HS-5 (cell line): ENCODE measurements at places on chromosomes 6 and 20.
A peak's percentile ranks its signal among the peaks of the same experiment; 100 is the strongest.

DNA sequence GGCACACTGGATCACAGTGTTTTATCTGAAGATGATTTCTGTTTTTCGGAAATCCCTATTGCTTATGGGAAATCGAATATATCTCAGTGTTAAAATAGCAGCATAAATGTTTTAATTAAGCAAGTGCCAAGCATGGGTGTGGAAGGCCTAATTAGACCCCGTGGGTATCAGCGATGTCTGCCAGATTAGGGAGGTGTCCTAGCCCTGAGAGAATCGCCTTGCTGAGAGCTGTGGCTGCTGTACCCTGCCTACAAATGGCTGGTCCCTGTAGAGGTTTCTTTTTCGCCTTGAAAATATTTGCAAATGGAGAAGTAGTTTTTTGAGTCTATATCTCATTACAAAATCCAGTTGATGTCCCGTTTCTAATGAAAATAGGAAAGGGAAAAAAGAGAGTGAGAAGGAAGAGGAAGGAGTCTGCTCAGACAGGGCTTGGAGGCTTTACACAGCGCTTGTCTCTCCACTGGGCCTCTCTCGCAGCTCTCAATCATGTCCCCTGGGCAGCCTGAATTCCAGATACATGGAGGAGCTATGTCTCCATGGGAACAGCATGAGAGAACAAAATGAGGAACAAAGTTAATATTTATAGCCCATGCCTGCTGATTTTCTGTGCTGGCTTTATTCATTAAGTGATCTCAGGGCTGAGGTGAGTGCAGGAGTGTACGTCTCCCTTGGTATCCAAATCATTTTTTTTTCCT is 35.2 kb upstream of the BCLAF1 start:
- no peak for DNase-seq

DNA sequence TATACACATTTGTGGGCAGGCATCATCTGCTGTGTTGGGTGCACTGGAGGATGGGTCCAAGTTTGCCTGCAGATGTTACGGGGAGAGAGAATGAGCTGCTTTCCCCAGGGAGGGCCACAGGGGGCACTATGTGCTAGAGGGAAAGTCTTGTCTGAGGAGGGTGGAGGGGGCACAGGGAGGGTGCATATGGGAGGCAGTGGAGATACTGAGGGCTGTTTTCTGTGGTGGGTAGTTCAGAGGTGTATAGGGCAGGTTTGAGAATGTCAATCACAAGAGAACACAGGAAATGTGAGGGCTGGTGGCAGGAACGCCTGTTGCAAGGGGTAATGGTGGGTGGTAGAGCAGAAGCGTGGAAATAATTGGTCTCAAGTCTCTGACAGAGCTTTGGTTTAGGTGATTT is 7.7 kb upstream of the PTPRA start:
- DNase-seq = no peak

DNA sequence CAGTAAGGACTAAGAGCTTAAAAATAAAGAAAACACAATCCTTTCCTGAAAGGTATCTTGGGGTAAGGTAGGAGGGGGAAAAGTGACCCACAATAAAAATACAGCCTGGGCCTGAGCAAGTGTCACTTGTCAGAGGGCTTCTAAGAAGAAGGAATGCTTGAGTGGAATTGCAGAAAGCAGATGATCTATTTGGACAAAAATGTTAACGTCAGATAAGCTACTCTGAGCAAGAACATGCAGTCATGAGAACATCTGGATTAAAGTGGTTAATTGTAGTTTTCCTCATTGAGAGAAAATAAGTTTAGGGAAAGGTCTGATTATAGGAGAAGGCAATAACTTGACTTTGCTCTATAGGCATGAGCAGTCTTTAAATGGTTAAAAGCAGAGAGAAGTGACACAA is 581.9 kb downstream of the HTR1B start:
- DNase-seq = peak; percentile 13

- no peak for DNase-seq
Observed at GRCh38 chr6:1716868-1717267, 107.2 kb downstream of the FOXC1 start.

GRCh38 chr6:155936551-155936950 is 480.9 kb upstream of the NOX3 start:
- DNase-seq = no peak

DNA sequence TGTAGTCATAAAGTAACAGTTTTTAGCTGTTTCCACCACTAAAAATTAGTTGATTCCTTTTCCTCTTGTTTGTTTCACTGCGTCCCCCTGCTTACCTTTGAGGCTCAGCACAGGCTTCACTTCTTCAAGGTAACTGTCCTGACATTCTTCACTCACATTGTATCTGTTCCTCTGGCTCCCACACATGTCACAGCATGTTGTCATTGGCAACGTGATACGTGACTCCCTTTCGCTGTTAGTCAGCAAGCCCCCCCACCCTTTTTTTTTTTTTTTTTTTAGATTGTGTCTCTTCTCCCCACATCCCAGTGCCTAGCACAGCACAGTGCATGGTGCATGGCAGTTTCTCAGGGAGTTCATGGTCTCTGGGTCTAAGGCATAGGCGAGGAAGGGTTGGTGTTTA is 13.3 kb downstream of the VAPB start:
- DNase-seq = no peak

DNA sequence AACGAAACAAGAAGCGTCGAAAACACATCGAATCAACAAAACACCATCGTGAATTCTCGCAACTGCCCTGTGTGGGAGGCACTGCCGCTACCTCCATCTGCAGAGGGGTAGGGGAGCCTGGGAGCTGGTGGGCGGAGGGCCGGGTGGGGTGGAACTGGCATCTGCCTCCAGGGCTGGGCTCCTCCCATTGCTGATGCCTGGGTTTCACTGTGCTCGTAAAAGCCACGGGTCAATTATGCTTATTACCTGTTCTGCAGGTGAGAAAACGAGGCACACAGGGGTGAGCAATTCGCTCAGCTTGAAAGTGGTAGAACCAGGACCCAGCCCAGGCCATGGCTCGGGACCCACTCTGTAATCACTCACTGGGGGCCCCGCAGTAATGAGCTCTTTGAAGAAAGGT is 16.5 kb upstream of the SULF2 start:
- no peak for DNase-seq

GRCh38 chr20:63080811-63081210 is 74.0 kb upstream of the BHLHE23 start:
- no peak for DNase-seq

GRCh38 chr6:65135567-65135966 is 571.5 kb downstream of the EYS start:
- no peak for DNase-seq

- DNase-seq = no peak
Observed at GRCh38 chr20:57660181-57660921, 40.1 kb upstream of the ZBP1 start.

DNA sequence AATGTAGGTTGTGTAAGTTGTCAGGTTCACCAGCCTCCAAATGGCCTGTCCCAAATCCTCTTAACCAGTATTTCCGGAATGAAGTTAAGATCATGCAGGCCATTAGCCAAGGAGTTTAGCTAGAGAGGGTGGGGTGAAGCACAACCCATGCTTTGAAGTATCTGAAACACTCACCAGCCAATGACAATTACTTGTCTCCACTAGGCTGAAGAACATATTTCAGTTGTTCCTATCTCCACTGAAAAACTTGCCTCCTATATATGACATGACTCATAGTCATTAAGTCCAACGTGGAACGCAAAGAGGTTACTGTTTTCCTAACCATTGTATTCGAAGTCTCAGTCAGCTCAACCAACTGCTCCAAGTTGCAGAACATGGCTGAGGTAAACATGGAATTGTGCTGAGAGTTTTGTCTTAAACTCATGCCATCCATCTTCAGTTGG is 37.4 kb upstream of the TNFAIP3 start:
- DNase-seq = no peak

DNA sequence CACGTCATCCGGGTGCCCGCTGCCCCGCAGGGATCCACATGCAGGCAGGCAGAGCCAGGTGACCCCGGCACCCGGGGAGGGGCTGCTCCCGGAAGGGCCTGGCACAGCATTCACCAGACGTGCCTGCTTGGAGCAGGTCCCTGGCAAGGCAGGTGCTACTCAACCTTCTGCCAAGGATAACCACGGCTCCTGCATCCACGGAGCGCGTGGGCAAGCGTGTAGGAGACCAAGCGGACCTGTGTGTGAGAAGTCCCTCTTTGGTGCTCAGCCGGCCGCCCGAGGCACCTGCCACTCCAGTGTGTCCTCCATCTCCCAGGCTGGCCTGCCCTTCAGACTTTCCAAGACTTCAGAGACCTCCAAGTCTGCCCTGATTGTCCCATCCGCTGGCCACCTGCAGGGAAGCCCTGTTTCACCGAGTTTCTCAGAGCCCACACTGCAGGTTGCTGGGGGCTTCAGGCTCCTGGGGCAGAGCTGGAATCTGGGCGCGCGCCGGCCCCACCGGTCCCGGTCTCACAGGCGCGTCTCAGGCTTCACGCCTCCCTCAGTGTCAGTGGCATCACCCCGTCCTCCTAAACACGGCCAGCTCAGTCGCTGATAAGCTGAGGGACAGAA is 124.3 kb downstream of the DLL1 start:
- no peak for DNase-seq

GRCh38 chr6:27758491-27758890 is 153.7 kb downstream of the OR2B2 start:
- no peak for DNase-seq

DNA sequence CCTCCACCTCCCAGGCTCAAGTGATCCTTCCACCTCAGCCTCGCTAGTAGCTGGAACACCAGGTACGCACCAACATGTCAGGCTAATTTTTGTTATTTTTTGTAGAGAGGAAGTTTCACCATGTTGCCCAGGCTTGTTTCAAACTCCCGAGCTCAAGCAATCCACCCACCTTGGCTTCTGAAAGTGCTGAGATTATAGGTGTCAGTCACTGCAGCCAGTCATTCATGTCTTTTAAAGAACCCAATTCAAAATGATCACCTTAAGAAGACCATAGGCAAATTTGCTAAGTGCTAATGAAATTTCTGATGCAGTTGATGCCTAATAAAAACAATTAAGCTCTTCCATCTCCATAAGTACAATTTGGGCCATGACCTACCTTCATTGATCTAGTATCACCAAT is 2.6 kb upstream of the VNN2 start:
- no peak for DNase-seq

GRCh38 chr6:54244430-54244829 is 63.8 kb upstream of the TINAG start:
- DNase-seq = no peak

- DNase-seq = peak; percentile 72
Observed at GRCh38 chr6:27687154-27688013, 214.5 kb upstream of the ZNF184 start.

DNA sequence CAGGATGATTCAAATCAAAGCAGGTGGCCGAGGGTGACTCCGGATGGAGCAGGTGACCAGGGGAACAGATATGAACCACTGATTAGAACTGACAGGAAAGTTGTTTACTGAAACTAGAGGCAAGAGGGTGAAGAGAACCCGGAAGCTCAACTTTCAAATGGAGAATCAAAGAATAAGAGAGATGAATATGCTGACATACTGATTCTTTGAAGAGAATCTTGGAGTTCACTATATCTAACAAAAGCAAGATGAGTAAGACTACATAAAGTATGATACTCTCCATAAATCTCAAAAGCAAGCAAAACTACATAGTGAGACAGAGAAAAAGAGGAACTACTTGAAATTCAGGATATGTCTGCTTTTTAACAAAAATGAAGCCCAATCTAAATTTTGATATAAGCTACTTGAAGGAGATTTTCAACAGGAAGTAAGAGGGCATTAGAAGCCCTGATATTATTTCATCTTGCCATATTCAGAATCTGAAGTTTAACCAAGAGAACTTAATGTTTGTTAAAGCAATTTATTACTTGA is 4.0 kb upstream of the UBD start:
- no peak for DNase-seq

GRCh38 chr20:51265361-51265760 is 242.5 kb upstream of the KCNG1 start:
- DNase-seq = no peak

GRCh38 chr6:43242908-43243663 is at the start of gene TTBK1:
Gene TTBK1 (plus strand): TSS chr6:43243481. CDS start chr6:43246661, 3,180 bp downstream.
- no peak for DNase-seq

- DNase-seq = no peak
Observed at GRCh38 chr20:37703035-37703845, 9.4 kb downstream of the CTNNBL1 start.

- DNase-seq = no peak
Observed at GRCh38 chr20:38113401-38114325, 51.4 kb downstream of the TGM2 start.

GRCh38 chr6:141212296-141212695 is 920.4 kb upstream of the GJE1 start:
- DNase-seq = no peak

DNA sequence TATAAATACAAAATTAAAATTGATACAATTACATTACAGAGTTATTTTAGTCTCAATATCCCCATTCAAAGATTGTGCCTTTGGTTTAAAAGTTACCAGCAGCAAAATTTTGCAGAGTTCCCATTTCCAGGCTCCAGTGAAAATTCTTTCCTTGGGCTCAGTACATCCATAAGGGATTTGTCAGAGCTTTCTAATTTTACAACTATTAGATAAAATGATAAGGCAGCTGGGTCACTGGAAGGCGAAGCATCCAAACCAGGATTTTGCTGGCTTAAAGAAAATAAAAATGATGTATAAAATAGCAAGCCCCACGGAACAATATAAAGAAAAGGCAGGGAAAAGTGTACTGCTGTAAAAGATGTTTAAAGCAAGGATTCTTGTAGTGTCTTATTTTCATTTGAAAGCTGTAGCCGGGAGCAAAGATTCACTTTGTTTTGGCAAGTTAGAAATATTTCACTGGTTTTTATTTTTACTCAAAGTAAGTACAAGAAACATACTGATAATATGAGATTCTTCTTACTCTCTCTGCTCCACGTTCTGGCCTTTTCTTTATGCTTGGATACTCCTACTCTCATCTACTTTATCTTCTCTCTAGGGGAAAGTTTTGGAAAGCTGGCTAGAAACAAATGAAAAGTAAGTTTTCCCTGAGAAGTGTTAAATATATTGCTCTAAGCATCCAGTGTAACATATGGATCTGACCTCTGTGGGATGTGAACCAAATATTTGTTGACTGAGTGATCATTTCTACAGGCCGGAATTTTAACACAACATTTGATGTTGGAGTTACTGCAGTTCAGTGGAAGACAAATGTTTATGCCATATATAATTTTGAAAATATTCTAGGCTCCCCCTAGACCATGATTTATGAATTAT is 488.4 kb downstream of the PHF3 start:
- no peak for DNase-seq

DNA sequence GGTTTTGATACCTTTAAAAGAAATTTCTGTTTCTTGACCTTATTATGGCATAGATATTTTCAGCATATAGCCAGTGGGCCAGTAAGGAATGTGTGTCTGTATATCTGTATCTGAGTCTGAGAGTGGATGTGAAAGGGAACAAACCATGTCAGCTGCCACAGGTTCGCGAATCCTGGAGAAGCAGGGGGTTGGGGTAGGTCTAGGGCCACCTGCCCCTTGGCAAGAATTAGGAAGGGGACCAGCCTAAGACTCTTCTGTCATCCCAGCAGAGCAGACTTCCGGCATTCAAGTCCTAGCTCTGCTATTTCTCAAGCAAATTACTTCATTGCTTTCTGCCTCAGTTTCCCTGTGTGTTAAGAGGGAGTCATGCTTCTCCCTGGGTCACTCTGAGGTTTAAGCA is 180.3 kb upstream of the SNX9 start:
- DNase-seq = no peak
